ENCODE measurements at places on chromosomes 4 and X.

GRCh38 chr4:30870513-30870912 is 150.3 kb downstream of the PCDH7 start:
- no peaks in the 10 kb centered on the region for H3K36me3 ChIP-seq
- DNase-seq: no peak
- no peaks in the 10 kb centered on the region for H3K27me3 ChIP-seq

GRCh38 chr4:40480291-40480690 is 145.2 kb downstream of the CHRNA9 start:
- peak overlapping the region; percentile 60 for H3K27ac ChIP-seq
- peaks cover 4% of the 10 kb centered on the region for H3K4me1 ChIP-seq
- DNase-seq: no peak
- no peak overlapping the region for H3K4me3 ChIP-seq
- H3K36me3 ChIP-seq: peaks cover 5% of the 10 kb centered on the region
- H3K27me3 ChIP-seq: no peaks in the 10 kb centered on the region

GRCh38 chr4:186628058-186628711 is 72.8 kb upstream of the MTNR1A start:
- DNase-seq: no peak
- H3K4me3 ChIP-seq: no peak overlapping the region
- no peaks in the 10 kb centered on the region for H3K4me1 ChIP-seq
- H3K36me3 ChIP-seq: no peaks in the 10 kb centered on the region
- H3K27me3 ChIP-seq: no peaks in the 10 kb centered on the region
- no peak overlapping the region for H3K27ac ChIP-seq

GRCh38 chr4:141022111-141022695 is 111.1 kb downstream of the RNF150 start:
- H3K4me1 ChIP-seq: no peaks in the 10 kb centered on the region
- peaks cover 7% of the 10 kb centered on the region for H3K27me3 ChIP-seq
- DNase-seq: no peak
- no peak overlapping the region for H3K4me3 ChIP-seq
- no peaks in the 10 kb centered on the region for H3K36me3 ChIP-seq

DNA sequence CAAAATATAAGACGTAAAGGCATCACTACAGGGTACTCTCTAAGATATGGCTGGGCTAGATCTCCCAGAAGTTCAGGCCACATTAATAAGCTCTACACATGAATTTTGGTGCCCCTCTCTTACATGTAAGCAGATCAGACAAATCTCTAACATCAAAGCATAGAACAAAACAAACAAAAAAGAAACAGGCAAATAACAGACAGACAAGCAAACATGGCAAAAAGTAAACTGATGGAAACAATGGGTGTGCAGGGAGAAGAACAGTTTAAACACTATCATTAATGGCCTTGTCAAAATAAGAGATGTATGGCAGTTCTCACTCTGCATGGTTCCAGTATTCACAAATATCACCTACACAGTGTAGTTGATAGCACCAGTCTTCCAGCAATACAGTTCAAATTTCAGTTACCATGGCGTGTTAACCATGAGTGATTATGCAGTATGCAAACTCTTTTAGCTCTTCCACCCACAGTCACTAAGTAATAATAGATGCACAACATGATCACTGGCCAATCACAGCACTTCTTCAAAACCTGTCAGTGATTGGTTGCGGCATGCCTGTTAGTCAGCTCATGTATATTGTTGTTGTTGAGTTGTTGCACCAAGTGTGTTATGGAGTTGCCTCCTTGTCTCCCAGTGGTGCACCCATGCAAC is 110.7 kb upstream of the TLR3 start:
- DNase-seq: no peak
- no peak overlapping the region for H3K27ac ChIP-seq
- H3K4me3 ChIP-seq: no peak overlapping the region
- H3K4me1 ChIP-seq: peaks cover 2% of the 10 kb centered on the region
- peaks cover 1% of the 10 kb centered on the region for H3K27me3 ChIP-seq
- no peaks in the 10 kb centered on the region for H3K36me3 ChIP-seq

GRCh38 chr4:24472161-24472510 is 112.2 kb downstream of the DHX15 start:
- H3K4me3 ChIP-seq: peak overlapping the region; percentile 92
- peaks cover 23% of the 10 kb centered on the region for H3K27me3 ChIP-seq
- peaks cover 1% of the 10 kb centered on the region for H3K36me3 ChIP-seq
- peaks cover 24% of the 10 kb centered on the region for H3K4me1 ChIP-seq
- peak overlapping the region; percentile 85 for H3K27ac ChIP-seq
